Psoas muscle (tissue), 8 donors: ENCODE measurements at places on chromosomes 5 and 9. TPM values are rescaled to one million over a fixed set of nuclear protein-coding genes. Genes with fewer than 3 reads are reported as not detected.

- no peak overlapping the region for H3K27ac ChIP-seq
- no peaks in the 10 kb centered on the region for H3K4me1 ChIP-seq
- no peak overlapping the region for H3K4me3 ChIP-seq
- DNase-seq = no peak
- H3K36me3 ChIP-seq = no peaks in the 10 kb centered on the region
These were observed 116.1 kb upstream of the FSTL4 start for GRCh38 chr5:133728475-133728874.

DNA sequence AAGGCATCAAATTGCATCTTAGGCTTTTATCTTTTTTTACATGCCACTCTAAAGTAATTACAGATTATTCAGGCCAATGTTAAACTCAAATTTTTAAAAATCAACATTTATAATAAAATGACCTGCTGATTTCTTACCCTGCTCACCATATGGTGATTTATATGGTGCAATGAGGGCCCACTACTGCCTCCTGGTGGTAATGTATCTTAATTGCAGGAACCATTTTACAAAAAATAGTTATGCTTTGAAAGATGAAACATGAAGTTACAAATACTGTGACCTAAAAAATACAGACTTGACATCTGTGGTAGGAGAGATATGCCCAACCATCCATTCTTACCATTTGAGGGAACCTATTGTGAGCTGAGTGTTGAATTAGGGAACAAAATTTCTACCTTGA lies 292.6 kb upstream of the TAS2R1 start:
- H3K4me3 ChIP-seq = no peak overlapping the region
- no peak for DNase-seq
- no peaks in the 10 kb centered on the region for H3K27me3 ChIP-seq
- H3K4me1 ChIP-seq = no peaks in the 10 kb centered on the region
- no peaks in the 10 kb centered on the region for H3K36me3 ChIP-seq

The RNF180 gene
- 0.21 TPM for polyA plus RNA-seq

DNA sequence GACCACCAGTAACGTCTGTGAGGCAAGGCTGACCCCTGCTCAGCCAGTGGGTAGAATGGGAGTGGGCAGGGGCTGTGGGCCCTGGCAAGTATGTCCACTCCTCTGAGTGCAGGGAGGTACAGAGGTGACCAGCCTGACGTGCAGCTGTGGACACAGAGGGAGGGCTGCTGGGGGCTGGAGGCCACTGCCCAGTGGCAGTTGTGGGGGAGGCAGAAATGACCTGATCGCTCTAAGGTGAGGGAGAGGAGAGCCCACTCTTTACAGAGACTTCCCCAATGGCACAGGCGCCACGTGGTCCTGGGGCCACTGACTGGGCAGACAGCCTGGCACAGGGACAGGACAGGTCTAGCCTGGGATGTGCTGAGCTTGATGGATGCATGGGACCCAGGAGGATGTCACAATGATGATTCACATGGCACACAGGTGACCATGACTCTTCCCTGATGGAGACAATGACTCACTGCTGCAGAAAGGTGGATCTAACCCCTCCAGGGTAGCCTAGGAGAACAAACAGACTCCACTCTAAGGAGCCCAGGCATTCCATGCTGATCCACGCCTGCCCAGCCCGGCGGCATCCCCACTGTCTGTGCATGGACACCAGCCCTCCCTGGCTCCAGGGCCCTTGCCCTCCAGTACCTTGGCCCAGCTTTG lies 7.7 kb downstream of the LPCAT1 start:
- H3K4me1 ChIP-seq = no peaks in the 10 kb centered on the region
- DNase-seq = peak; percentile 6
- no peaks in the 10 kb centered on the region for H3K27me3 ChIP-seq

The FAM81B gene
- polyA plus RNA-seq = not detected

DNA sequence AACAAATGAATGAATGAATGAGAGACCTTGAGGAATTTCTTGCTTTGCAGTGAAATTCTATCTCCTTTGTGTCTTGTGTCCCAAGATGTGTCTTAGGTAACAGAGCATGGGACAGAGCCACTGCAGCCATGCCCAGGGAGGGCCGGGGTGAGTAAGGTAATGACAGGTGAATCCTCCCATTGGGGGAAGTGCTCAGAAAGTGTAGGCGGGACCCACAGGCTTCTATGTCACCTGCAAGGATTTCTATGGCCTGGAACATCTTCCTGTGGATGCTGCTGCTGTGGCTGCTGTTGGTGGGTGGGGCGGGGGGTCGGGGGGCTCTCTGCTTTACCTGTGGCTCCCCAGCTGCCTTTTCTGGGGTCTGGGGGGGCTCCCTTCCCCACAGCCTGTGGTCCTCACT lies 133.6 kb upstream of the IER5L start:
- H3K27me3 ChIP-seq = no peaks in the 10 kb centered on the region
- peak; percentile 22 for DNase-seq
- H3K27ac ChIP-seq = no peak overlapping the region
- H3K36me3 ChIP-seq = no peaks in the 10 kb centered on the region

DNA sequence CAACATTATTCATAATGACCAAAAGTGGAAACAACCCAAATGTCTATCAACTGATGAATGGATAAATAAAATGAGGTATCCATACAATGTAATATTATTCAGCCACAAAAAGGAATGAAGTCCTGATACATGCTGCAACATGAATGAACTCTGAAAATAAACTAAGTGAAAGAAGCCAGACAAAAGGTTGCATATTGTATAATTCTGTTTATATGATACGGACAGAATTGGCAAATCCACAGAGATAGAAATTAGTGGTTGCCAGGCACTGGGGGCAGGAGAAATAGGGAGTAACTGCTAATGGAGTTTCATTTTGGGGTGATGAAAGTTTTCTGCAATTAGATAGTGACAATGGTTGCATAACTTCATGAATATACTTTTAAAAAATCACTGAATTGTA lies 47.0 kb downstream of the KIF24 start:
- H3K36me3 ChIP-seq = no peaks in the 10 kb centered on the region
- H3K27ac ChIP-seq = no peak overlapping the region
- no peaks in the 10 kb centered on the region for H3K4me1 ChIP-seq
- H3K4me3 ChIP-seq = no peak overlapping the region
- no peaks in the 10 kb centered on the region for H3K27me3 ChIP-seq
- no peak for DNase-seq

DNA sequence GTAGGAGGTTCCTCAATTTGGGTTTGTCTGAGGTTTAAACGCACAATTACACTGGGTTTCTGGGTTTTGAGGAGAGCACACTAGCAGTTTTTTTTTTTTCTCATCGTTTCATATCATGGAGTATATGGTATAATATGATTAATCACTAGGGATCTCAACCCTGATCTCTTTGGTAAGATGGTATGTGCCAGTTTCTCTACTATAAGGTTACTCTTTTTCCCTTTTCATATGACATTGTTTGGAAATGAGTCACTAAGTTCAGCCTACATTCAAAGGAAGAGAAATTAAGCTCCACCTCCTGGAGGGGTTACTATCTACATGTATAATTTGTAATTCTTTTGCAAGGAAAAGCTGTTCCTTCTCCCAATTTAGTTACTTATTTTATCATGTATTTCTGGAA lies 35.2 kb downstream of the MTRR start:
- H3K4me1 ChIP-seq = no peaks in the 10 kb centered on the region
- peaks cover 7% of the 10 kb centered on the region for H3K36me3 ChIP-seq
- no peaks in the 10 kb centered on the region for H3K27me3 ChIP-seq
- no peak for DNase-seq

DNA sequence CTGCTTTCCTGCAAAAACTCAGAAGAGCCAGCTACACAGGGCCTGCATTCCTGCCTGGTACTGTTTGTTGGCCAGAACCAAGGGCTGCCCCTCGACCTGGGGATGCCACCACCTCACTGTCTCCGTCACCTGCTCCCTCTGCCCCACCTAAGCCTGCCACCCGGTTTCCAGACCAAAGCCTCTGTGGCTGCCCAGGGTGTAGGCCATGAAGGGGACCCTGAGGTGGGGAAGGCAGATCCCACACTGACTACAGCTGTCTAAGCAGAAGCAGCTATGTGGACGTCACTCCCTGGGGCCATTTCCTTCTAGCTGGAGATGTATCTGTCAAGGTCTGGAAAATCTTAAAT lies 35.8 kb downstream of the RASGEF1C start:
- peaks cover 4% of the 10 kb centered on the region for H3K27me3 ChIP-seq
- H3K36me3 ChIP-seq = no peaks in the 10 kb centered on the region
- H3K4me3 ChIP-seq = no peak overlapping the region
- DNase-seq = no peak
- no peak overlapping the region for H3K27ac ChIP-seq

DNA sequence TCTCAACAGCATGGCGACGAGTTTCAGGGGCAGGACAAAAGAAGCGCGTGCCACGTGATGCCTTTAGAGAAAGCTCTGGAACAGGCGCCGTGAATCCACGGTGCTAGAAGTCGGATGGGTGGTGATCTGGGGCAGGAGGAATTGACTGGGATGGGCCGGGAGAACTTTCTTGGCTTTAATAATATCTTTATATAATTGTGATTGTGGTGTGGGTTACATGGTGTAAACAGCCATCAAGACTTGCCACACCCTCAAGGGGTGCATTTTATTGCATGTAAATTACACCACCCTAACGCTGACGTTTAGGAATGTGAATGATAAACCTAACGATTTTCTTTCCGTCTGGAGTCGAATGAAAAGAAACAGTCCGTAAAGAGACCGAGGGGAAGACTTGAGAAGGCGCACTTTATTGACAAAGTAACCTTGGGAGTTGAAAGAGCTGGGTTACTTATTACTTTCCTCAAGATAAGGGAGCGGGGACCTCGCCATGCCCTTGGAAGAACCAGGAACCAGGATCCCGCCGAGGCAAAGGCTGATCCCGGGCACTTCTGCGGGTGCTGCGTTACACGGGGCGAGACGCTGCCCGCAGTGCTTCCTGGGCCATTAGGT lies 8.5 kb downstream of the NRARP start:
- no peak overlapping the region for H3K27ac ChIP-seq
- no peaks in the 10 kb centered on the region for H3K36me3 ChIP-seq
- no peak overlapping the region for H3K4me3 ChIP-seq
- H3K27me3 ChIP-seq = peaks cover 26% of the 10 kb centered on the region

GRCh38 chr9:113659740-113660139 lies 196.2 kb downstream of the RGS3 start:
- no peaks in the 10 kb centered on the region for H3K36me3 ChIP-seq
- H3K27me3 ChIP-seq = no peaks in the 10 kb centered on the region
- no peak overlapping the region for H3K4me3 ChIP-seq
- no peak overlapping the region for H3K27ac ChIP-seq
- H3K4me1 ChIP-seq = peaks cover 21% of the 10 kb centered on the region
- DNase-seq = no peak

DNA sequence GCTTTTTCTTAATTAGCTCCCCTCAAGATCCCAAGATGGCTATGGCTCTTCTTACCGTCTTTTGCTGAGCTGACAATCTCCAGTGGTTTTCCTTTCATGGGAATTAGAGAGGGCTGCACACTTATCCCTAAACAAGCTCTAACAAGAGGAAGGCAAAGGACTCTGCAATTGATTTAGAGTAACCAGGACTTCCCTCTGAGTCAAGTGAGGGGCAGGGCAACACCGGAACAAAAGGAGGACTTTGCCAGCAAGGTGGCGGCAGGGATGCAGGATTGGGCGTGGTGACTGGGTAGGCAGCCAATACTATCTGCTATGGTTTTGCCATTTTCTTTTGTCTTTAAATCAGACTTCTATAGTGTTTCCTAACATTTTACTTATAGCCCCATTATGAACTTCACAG lies 9.8 kb downstream of the SLC44A1 start:
- no peaks in the 10 kb centered on the region for H3K27me3 ChIP-seq
- H3K4me1 ChIP-seq = peaks cover 5% of the 10 kb centered on the region
- no peak for DNase-seq
- no peak overlapping the region for H3K27ac ChIP-seq
- no peak overlapping the region for H3K4me3 ChIP-seq

- H3K36me3 ChIP-seq = no peaks in the 10 kb centered on the region
- no peaks in the 10 kb centered on the region for H3K4me1 ChIP-seq
- H3K27me3 ChIP-seq = no peaks in the 10 kb centered on the region
- no peak for DNase-seq
- H3K4me3 ChIP-seq = no peak overlapping the region
These were observed 432.5 kb downstream of the GADD45G start for GRCh38 chr9:90037146-90037797.

- no peaks in the 10 kb centered on the region for H3K4me1 ChIP-seq
- H3K27ac ChIP-seq = no peak overlapping the region
- H3K4me3 ChIP-seq = no peak overlapping the region
- DNase-seq = no peak
- peaks cover 79% of the 10 kb centered on the region for H3K36me3 ChIP-seq
- no peaks in the 10 kb centered on the region for H3K27me3 ChIP-seq
These were observed 17.5 kb downstream of the IPPK start for GRCh38 chr9:92652461-92652860.

The PMPCA gene
- 97.5 TPM for polyA plus RNA-seq

- no peak for DNase-seq
- no peaks in the 10 kb centered on the region for H3K4me1 ChIP-seq
- H3K4me3 ChIP-seq = no peak overlapping the region
- no peak overlapping the region for H3K27ac ChIP-seq
- H3K27me3 ChIP-seq = no peaks in the 10 kb centered on the region
These were observed 9.7 kb upstream of the C9orf152 start for GRCh38 chr9:110217656-110218099.

DNA sequence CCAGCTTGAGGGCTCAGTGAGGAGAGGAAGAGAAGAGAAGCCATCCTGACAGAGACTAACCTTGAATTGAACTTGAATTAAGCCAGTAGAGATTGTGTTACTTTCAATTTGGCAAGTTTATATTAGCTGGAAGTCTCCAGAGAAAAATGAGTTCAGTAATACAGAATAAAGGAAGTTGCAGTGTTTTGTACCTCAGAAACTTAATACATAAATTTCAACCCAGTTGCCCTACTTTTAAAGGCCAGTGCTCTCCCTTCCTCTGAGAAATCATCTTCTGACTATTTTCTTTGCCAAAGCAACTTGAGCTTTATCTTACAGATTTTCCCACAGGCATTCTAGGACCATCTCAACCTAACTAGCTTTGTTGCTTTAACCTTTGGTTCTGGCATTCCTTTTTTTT lies 231.0 kb upstream of the GAS1 start:
- no peaks in the 10 kb centered on the region for H3K27me3 ChIP-seq
- H3K4me1 ChIP-seq = peaks cover 5% of the 10 kb centered on the region
- no peak for DNase-seq
- no peaks in the 10 kb centered on the region for H3K36me3 ChIP-seq

- DNase-seq = no peak
- H3K36me3 ChIP-seq = no peaks in the 10 kb centered on the region
- no peak overlapping the region for H3K4me3 ChIP-seq
- H3K27me3 ChIP-seq = no peaks in the 10 kb centered on the region
These were observed 49.1 kb downstream of the BNC2 start for GRCh38 chr9:16821344-16821743.

DNA sequence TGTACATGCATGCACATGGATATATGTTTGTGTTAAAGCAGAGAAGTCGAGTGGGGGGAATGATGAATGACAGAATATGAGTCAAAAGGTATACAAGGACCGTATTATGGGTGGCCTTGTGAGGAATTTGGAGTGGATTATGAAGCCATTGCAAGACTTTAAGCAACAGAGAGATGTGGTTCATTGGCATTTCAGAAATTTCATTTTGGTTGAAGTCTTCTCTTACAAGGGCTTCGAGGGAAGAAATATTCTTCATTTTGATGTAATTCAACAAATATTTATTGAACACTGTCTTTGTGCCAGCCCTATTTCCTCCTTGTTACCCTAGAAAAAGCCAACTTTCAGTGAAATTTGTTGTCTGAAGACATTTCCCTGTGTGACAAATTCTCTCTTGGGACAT lies 83.9 kb upstream of the SLCO6A1 start:
- no peaks in the 10 kb centered on the region for H3K27me3 ChIP-seq
- DNase-seq = no peak
- H3K27ac ChIP-seq = no peak overlapping the region
- H3K36me3 ChIP-seq = no peaks in the 10 kb centered on the region

The PCDHGB1 gene
- polyA plus RNA-seq = 0.12 TPM

- H3K36me3 ChIP-seq = no peaks in the 10 kb centered on the region
- H3K4me3 ChIP-seq = no peak overlapping the region
- DNase-seq = no peak
- no peaks in the 10 kb centered on the region for H3K4me1 ChIP-seq
- H3K27ac ChIP-seq = no peak overlapping the region
These were observed 5.6 kb downstream of the CDX1 start for GRCh38 chr5:150172145-150172544.

The GAPT gene
- not detected for polyA plus RNA-seq

The ARHGEF28 gene
- polyA plus RNA-seq = 1.00 TPM
